ENCODE measurements at places on chromosomes 4 and X. TPM values are rescaled to one million over a fixed set of nuclear protein-coding genes. Genes with fewer than 3 reads are reported as not detected.

GABRG1 gene
- 0.11 TPM for total RNA-seq

APLN gene
- 0.24 TPM for total RNA-seq

CCNA2 gene
- 89.0 TPM for total RNA-seq

MID2 gene
- 1.3 TPM for total RNA-seq

CFAP299 gene
- not detected for total RNA-seq

DACH2 gene
- total RNA-seq = 1.0 TPM

KDM6A gene
- total RNA-seq = 42.8 TPM

IL1RAPL2 gene
- 0.13 TPM for total RNA-seq

SULT1E1 gene
- total RNA-seq = not detected

SUPT20HL1 gene
- not detected for total RNA-seq

SFRP2 gene
- 156 TPM for total RNA-seq

CPE gene
- total RNA-seq = 10.0 TPM

SLC9B1 gene
- 0.59 TPM for total RNA-seq

ATXN3L gene
- total RNA-seq = not detected

VSIG1 gene
- 0.42 TPM for total RNA-seq

SLC25A4 gene
- total RNA-seq = 55.9 TPM

CWH43 gene
- total RNA-seq = not detected

L1CAM gene
- total RNA-seq = 19.9 TPM

DUSP9 gene
- 2.3 TPM for total RNA-seq

RHOH gene
- total RNA-seq = 7.1 TPM

HCCS gene
- 44.4 TPM for total RNA-seq

ARX gene
- 0.24 TPM for total RNA-seq

PPEF2 gene
- not detected for total RNA-seq
